ENCODE measurements at places on chromosomes 1 and 21.

- no peak for DNase-seq
These were observed 122.8 kb downstream of the GALNT2 start for GRCh38 chr1:230189824-230190223.

DNA sequence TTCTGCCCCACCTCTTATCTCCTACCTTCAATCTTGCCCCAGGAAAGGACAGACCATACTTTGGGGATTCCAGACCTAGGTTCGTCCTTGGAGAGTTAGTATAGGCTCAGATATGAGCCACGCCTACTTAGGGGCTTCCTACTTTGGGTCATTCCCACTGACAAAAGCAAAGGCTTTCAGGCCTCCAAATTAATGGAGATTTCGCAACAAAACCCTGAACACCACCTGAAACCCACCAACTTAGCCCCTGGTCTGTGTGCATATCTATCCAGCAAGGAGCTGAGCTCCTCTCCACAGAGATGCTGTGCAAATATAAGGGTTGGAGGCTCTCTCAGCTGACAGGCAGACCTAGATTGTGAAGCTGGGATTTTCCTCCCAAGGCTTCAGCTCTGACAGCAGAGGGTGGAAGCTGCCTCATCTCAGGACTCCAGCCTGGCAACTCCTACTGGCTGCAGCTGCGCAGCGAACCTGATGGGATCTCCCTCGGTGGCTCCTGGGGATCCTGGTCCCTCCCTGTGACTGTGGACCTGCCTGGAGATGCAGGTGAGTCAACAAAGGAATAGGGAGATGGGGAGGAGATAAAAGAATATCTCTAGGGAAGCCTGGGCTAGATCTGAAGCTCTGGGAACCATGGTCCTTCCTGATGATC, 2.1 kb downstream of the MPL start:
- DNase-seq: no peak

DNA sequence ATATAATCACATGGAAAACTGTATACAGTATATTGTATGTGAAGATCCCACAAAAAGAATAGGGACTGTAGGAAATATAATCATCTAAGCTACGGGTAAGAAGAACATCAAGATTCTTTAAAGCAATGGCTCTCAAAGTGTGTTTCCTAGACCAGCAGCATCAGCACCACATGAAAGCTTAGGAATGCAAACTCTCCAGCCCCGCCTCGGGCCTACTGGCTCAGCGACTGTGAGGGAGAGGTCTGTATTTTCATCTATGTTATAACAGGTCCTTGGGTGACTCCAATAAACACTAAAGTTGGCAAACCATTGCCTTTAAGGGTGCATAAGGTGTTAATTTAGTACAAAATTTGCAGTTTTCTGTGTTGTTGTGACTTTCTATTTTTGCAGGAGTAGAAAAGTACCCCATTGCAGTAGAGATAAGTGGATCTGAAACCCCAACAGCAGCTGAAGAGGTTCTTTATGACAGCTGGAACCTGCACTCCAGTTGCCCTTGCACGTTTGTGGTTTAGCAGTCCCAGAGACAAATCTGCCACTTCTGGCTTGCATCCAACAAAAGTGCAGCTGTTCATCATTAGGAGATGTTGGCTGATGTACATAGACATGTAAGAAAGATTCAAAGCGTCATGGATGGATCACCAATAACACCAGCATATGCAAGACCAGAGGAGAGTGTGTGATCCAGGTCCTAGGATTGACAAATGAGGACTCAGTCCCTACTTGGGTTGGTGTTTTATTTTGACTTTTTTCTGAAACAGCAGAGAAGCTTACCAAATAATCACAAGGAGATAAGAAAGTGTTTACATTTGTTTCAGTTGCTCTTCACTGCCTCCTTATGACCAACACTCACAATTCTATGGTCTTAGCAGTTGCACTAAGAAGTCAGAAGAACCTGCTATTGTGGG, 15.9 kb upstream of the IFNAR1 start:
- no peak for DNase-seq

DNA sequence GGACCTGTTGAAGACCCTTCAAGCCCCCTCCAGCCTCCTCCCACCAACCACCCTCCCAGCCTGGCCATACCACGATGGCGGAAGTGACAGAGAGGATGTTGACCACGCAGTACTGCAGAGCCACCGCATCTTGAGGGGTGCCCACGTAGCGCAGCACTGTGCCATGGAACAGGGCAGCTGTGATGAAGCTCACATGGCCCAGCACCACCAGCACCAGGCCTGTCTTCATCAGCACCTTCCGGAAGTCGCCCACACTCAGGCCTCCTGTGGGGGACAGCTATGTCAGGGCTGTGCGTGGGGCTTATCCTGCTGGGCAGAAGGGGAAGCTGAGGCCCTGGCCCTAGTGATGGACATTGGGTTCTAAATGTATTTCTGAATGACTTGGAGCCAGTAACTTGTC, 3.1 kb downstream of the TMEM54 start:
- DNase-seq: no peak

DNA sequence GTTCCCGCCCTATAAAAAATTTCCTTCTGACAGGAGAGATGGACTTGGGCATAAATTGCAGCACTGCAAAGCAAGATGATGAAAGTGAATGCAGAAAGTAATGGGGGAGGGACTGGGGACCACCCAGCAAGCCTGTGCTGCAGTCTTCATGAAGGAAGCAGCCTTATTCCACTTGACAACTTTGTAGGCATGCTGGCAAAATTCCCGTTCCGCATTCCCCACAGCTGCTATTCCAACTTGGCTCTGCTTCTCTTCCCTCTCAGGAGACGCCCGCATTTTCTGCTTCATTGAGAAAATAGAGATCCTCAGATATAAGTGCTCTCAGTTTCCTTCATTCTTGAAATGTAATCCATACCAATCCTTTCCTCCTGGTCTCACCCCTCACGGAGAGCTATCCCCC, 2.4 kb downstream of the HMGB4 start:
- DNase-seq: no peak

DNA sequence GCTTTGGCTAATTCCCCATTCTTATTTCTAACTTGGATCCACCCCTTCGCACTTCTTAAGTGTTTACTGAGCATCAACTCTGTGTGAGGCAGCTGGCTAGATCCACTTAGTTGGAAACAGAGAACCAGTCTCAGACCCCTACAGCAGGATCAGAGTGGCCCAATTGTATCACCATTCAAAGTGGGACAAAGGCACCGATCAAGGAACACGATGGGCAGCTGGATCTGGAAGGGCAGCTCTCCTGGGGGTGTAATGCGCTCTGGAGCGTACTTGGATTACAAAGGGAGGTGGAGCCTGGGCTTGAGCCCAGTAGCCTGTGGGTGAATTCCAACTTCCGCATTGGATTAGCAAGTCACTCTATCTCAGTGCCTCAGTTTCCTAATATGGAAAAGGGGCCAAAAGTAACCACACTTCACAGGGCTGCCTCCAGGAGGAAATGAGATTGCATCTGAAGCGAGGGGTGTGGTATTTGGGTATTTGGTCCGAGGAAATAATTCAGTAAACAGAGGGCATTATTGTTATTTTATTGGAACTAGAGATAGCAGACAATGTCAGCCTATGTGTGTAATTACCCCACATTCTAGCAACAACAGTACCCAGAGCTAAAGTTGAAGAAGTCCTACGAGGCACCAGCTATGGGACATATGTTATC, 11.9 kb downstream of the ECE1 start:
- no peak for DNase-seq

DNA sequence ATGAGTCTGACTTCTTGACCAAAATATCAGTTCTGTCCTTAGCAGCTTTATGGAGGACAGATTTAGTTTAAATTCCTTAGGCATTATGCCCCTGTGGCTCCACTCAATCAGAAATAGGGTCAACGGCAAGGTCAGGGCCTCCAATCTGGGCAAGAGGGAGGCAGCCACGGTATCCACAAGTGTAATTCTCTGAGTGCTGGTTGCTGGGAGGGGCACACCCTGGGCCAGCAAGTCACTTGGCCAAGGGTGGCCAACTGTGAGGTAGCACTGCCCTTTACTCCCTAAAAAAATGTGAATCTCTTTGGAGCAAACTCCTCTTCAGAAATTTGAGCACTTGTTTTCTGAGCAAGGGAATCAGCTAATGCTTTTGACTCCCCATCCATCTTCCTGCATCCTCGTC, 12.8 kb downstream of the SPATA46 start:
- no peak for DNase-seq

GRCh38 chr1:6601923-6602668, 573 bp downstream of the KLHL21 start:
- no peak for DNase-seq

Measured in GM12891 (cell line).